ENCODE measurements at places on chromosomes 3 and 15.

DNA sequence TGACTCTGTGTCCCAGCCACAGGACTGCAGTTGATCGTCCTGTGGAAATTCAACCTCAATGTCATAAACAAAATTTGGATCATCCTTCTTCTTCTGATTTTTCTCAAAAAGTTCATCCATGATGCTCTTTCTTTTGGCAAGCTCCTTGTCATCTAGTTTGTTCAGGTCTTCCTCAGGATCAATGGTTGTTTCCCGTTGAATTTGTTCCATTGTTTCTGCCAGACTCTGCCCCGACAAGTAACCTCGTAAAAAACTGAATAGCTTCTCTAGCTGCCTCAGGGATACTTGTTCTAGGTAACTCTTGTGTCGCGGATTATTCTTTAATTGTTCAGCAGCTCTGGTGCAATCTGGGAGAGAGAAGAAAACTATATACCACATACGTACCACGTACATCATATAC is 4.5 kb downstream of the CEP19 start:
- no peak for DNase-seq

DNA sequence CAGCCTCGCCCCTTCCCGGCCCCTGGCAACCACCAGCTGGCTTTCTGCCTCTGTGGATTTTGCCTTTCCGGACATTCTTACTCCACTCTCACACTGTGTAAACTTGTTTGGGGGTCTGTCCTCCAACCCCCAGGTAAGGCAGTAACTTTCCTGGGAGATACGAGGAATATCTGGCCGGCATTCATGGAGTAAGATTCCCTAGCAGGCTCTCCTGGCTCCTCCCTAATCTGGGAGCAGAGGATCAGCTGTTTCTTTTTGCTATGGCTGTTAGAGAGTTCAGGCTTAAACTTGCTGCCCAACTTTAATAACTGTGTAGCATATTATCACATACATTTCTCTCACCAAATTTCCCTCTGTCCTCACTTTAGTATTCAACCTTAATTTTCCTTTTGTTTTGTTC is 64.3 kb downstream of the IGF2BP2 start:
- no peak for DNase-seq

DNA sequence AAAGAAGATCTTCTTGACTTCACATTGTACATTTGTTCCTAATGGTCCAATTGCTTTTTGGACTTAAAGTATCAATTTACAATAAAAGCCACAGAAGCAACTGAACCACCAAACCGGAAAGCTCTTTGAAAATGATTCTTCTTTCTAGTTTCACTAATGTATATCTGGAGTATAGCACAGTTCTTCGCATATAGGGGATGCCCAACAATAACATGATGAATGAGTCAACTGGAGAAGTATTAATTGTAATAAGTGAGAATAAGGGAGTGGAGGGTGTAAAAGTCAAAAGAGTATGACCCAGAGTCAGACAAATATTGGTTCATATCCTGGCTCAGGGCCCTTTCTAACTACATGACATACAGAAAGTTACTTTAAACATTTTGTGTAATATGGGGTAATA is 425.2 kb downstream of the ZBTB20 start:
- DNase-seq: no peak

GRCh38 chr15:39194106-39194830 is 386.6 kb upstream of the THBS1 start:
- DNase-seq: no peak

GRCh38 chr15:89632563-89633430 is 22.5 kb downstream of the KIF7 start:
- DNase-seq: no peak

DNA sequence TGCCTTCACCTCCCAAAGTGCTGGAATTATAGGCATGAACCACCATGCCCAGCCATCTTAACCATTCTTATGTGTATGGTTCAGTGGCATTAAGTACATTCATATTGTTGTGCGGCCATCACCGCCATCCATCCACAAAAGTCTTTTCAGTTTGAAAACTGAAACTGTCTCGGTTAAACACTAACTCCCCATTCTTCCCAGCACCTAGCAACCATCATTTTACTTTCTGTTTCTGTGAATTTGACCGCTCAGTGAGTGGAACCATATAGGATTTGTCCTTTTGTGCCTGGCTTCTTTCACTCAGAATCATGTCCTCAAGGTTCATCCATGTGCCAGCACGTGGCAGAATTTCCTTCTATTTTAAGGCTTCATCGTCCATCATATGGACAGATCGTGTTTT is 5.8 kb downstream of the MCM2 start:
- DNase-seq: no peak

DNA sequence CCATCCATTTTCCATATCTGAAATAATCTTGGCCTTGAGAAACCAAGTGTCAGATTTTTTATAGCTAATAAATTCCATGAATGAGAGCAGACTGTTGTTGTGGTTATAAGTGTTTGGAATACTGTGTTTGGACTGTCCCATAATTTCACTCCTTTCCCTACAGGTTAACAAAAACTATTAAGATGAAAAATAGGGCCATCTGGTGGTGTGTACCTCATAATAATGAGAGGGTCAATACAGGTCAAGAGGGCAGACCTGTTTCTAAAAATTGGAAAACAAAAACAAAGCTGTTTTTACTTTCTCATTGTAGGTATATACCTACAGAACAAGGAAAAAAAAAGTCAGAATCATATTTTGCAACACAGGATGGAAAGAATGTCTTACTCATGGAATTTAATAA is 553.8 kb upstream of the SGO1 start:
- DNase-seq: no peak

- DNase-seq: no peak
Measured at GRCh38 chr3:34260271-34261000, 462.0 kb downstream of the PDCD6IP start.

GRCh38 chr3:184874709-184875644 is 63.0 kb downstream of the VPS8 start:
- DNase-seq: no peak

DNA sequence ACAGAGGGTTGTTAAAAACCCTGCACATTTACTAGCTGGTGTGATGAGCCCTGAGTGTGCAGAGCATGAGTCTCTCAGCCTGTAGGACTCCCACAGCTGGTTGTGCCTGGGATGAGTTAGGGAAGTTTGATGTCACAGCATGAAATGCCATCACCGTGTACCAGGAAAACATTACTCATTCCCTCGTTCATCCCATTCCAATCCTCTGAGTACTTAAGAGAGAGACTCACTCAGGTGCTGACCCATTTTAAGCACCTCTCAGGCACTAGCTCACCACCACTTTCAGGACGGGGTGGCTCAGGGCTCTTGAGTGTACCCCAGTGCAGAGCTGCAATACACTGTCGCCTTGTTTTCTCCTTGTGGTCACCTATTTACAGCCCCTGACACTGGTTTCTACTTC is 18.7 kb downstream of the MGLL start:
- DNase-seq: no peak

- no peak for DNase-seq
Measured at GRCh38 chr3:151210676-151211381, 7.8 kb upstream of the GPR171 start.
